ENCODE measurements at places on chromosomes 6 and 20.

DNA sequence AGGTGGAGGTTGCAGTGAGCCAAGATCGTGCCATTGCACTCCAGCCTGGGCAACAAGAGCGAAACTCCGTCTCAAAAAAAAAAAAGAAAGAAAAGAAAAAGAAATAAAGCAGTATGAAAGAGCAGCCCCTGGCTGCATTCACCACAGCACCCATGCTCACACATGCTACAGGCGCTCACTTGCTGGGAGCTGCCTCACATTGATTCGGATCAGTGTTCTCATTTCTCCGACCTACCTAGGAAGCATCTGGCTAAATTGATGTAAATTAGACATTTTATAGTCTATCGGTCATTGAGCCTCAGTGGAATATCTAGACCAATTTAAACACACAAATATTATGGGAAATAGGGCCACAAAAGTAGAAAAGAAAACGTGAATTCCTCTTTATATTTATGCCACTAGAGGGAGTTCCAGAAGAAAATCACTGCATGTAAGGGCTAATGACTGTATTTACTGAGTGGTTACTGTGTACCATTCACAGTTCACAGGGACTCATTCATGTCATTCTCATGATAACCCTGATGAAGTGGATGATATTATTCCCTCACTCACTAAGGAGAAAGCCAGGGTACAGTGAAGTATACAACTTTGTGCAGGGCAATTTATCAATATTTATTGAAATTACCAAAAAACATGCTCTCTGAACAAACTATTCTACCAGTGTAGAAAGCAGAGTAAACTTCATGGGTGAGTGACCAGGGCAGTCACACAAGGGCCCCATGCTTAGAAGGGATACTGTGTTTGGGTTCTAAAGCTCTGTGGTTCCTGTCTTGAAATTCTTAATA is 5.3 kb upstream of the MOG start:
- peak; percentile 29 for DNase-seq

DNA sequence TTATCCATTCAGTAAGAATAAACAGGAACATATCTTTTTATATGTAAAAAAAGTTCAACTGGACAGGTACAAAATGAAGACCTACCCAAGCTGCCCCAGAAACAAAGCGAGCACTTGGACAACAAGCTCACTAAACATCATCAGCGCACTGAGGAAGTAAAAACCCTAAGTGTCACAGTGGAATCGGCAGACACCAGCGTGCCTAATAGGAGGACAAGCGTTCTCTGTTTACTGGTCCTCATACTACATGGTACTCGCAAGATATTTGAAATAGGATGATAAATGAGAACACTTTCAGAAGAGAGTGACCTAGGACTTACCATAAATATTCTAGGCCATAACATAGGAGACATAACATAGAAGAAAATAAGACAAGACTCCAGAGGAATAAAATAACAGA is 18.2 kb downstream of the MAP7 start:
- no peak for DNase-seq

DNA sequence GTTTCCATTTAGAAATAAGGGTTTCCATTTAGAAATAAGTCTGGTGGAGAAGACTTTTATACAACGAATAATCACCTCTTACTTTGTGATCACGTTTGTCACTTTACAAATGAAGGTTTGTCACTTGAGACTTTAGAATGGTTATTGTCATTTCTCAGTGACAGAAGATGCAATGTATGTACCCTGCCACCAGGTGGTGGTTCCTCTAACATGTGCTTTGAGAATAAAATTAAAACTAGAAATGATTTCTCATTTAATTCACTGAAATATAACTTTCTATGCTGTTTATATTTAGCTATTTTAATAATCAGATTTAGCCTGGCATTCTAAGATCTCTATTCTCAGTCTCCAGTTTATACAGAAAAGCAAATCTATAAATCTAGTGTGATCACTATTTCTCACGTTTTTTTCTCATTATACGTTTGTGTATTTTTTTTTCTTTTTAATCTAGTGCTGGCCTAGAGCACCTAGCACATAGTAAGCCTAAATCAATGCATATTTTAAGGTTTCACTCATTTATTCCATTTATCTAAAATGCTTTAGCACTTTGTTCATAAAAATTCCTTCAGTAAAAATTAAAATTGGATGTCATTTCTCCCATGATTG is 57.4 kb upstream of the TFAP2D start:
- DNase-seq = no peak

DNA sequence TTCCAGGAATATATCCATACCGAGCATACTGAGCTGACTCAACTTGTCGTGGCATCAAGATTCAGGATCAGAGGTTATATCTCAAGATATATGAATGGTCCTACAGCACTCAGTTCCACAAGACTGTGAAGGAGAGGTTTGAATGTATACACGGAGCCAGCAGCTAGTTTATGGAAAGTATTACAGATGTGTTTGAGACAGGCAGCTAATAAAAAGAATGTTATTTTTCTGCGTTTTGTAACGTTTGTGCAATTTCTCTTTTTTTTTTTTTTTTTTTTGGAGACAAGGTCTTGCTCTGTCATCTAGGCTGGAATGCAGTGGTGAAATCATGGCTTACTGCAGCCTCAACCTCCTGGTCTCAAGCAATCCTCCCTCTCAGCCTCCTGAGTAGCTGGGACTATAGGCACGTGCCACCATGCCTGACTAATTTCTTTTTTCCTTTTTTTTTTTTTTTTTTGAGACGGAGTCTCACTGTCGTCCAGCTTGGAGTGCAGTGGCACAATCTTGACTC is 3.4 kb upstream of the FAM110A start:
- DNase-seq = peak; percentile 73

DNA sequence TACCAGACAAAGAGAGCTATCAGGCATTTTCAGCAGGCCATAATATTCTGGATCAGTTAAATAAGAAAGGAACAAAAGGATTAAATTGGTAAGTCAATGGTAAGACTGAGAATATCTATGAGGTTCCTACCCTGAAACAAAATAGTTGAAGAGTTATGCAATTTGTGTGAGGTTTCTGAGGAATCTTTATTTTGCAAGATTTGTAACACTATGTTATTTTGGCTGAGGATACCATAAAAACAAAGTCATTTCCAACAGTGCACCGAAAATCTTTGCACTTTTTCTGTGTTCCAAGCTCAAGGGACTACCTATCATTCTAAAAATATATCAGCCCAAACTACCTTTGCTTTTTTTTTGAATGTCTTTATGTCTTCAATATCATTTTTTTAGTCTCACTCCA is 383.3 kb upstream of the CITED2 start:
- DNase-seq = no peak

DNA sequence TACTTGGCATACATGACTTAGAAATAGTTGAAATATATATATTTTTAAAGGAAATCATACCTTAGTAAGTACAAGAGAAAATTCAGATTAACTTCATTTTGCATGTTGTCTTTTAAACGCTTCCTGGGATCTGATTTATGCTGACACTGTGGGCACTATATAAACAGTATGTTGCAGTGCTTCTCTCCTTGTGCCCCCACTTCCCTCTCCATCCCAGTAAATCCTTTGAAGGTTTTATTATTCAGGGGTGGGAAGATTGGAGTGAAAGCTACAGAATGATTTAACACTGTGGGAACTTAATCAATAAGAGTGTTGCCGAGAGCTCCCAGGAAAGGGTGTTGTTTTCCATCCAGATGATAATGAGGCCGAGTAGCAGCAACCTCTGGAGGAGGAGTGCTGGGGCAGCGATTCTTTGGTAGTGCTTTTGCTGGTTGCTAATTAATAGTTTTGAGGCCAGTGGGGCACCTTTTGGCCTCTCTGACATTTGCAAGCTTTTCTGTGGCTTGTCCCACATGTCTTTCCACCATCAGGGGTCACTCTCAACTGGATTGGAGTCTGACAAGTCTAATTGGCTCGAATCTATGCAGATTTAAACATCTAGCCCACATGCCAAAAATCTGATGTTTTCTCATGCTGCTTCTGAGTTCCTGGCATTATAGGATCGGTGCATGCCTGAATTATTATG is 183.0 kb upstream of the MMS22L start:
- DNase-seq = no peak

GRCh38 chr6:149857541-149857940 is 6.6 kb downstream of the LRP11 start:
- no peak for DNase-seq
